Esophagus muscularis mucosa (tissue), 4 donors: ENCODE measurements at places on chromosomes 12 and 14. TPM values are rescaled to one million over a fixed set of nuclear protein-coding genes. Genes with fewer than 3 reads are reported as not detected.

DNA sequence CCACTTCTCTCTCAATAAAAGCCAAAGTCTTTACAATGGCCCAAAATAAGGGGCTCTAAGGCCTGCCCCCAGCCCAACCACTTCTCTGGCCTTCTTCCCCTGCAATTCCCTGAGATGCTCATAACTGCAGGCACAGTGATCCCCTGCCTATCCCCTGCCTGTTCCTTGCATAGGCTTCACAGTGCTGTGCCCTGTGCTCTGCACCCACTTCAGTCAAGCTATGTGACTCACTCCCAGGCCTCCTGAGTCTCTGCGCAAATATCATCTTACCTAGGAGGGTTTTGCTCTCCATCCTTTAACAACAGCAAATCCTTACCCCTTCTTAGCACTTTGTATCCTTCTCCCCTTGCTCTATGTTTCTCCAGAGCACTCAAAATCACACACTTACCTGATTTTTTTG lies 242.2 kb downstream of the MSRB3 start:
- H3K4me3 ChIP-seq = no peak overlapping the region
- no peak overlapping the region for H3K27ac ChIP-seq
- no peaks in the 10 kb centered on the region for H3K4me1 ChIP-seq

DNA sequence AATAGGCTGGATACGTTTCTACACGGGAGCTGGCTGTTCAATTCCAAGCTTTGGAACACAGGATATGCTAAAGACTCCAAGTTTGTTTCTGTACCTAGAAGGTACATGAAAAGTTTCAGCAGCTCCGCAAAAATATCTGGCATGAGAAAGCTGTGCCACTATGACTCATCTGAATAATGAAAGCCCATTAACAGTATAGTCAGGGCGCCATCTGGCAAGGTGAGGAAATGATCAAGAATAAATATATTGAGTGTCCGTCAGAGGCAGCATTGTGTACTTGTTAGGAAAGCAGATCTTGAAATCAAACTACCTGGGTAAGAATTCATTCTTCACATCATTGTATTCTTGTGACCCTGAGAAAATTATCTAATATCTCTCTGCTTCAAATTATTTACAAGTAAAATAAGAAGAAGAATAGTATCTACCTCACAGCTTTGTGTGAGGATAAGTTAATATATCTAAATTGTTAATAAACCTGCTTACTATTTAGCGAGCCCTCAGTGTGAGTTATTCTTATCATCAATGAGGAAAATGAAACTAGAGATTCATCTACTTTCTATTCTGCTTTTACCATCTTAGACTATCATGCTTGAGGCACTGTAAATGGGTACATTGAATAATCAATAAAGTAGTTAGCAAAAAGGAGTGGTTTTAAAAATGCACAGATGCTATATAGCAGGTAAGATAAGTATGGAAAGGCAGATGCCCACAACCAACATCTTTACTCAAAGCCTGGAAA lies 53.5 kb downstream of the FSCB start:
- H3K36me3 ChIP-seq = no peaks in the 10 kb centered on the region
- H3K27me3 ChIP-seq = no peaks in the 10 kb centered on the region
- no peak overlapping the region for H3K4me3 ChIP-seq
- H3K27ac ChIP-seq = no peak overlapping the region
- DNase-seq = no peak

Gene KDM5A
- 37.3 TPM for total RNA-seq

DNA sequence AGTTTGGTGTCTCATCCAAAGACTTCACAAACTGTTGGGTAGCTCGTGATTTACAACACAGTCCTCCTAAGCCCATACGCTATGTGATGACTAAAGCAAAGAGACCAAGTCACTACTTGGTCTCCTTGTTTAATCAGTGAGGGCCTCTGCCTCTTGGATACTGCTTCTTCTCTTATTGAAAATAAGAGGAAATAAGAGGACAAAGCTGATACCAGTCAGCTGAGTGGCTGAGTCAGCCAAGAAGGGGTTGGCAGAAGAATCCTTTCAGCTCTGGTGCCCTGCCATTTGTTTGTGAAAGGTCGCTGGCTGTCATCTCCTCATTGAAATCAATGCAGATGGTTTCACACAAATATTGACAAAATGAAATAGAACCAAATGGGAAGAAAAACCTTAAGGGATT lies 67.5 kb upstream of the SLC35F4 start:
- H3K27me3 ChIP-seq = no peaks in the 10 kb centered on the region
- no peak for DNase-seq
- H3K4me3 ChIP-seq = no peak overlapping the region
- no peaks in the 10 kb centered on the region for H3K4me1 ChIP-seq
- H3K27ac ChIP-seq = no peak overlapping the region

Gene HOMEZ
- 14.2 TPM for total RNA-seq

Gene TMEM233
- total RNA-seq = 0.42 TPM

Gene PMCH
- not detected for total RNA-seq

DNA sequence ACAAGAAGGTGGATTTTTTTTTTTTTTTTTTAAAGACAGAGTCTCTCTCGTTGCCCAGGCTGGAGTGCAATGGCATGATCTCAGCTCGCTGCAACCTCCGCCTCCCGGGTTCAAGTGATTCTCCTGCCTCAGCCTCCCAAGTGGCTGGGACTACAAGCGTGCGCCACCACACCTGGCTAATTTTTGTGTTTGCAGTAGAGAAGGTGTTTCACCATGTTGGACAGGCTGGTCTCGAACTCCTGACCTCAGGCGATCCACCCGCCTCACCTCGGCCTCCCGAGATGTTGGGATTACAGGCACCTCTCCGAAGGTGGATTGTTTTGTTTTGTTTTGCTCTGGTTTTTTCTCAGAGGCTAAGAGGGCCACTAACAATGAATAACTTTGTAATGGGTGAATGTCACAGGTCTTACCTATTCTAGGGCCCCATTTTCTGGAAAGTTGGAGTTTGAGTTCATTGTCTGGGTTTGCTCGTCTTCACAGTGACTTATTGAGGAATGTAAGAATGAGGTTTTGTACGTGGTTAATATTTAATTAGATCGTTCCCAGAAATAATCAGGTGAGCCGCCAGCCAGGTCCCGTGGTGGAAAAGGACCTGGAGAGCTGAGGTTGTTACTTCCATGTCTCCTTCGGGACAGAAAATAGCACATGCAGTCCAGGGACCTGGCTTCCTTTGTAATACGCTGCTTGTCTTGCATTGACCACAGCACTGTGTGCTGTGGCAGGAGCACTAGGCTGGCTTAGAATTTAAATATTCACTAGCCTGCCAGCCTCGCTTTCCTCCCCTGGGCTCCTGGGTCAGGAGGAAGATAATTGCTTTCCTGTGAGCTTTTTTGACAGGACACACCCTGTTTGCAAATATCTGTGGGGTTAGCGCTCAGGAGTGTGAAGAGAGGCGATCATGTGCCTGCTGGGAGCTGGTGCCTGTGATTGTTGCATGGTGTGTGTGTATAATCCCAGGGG lies 2.3 kb downstream of the HIP1R start:
- DNase-seq = no peak
- H3K4me3 ChIP-seq = no peak overlapping the region
- no peaks in the 10 kb centered on the region for H3K27me3 ChIP-seq
- H3K27ac ChIP-seq = no peak overlapping the region
- H3K36me3 ChIP-seq = no peaks in the 10 kb centered on the region

Gene EAPP
- 28.4 TPM for total RNA-seq

- no peak for DNase-seq
- H3K36me3 ChIP-seq = peaks cover 5% of the 10 kb centered on the region
- no peak overlapping the region for H3K27ac ChIP-seq
- peaks cover 37% of the 10 kb centered on the region for H3K4me1 ChIP-seq
- no peak overlapping the region for H3K4me3 ChIP-seq
Observed at GRCh38 chr14:103444837-103445524, 59.8 kb downstream of the MARK3 start.

Gene ACSS3
- total RNA-seq = 5.8 TPM

- H3K27me3 ChIP-seq = no peaks in the 10 kb centered on the region
- no peak for DNase-seq
- H3K36me3 ChIP-seq = no peaks in the 10 kb centered on the region
- peaks cover 21% of the 10 kb centered on the region for H3K4me1 ChIP-seq
Observed at GRCh38 chr12:31326736-31327659, 1.0 kb upstream of the SINHCAF start.

- no peaks in the 10 kb centered on the region for H3K27me3 ChIP-seq
- no peak for DNase-seq
- no peaks in the 10 kb centered on the region for H3K4me1 ChIP-seq
- H3K4me3 ChIP-seq = no peak overlapping the region
Observed at GRCh38 chr14:26963711-26964110, 365.9 kb upstream of the NOVA1 start.

Gene CLMN
- 8.7 TPM for total RNA-seq

DNA sequence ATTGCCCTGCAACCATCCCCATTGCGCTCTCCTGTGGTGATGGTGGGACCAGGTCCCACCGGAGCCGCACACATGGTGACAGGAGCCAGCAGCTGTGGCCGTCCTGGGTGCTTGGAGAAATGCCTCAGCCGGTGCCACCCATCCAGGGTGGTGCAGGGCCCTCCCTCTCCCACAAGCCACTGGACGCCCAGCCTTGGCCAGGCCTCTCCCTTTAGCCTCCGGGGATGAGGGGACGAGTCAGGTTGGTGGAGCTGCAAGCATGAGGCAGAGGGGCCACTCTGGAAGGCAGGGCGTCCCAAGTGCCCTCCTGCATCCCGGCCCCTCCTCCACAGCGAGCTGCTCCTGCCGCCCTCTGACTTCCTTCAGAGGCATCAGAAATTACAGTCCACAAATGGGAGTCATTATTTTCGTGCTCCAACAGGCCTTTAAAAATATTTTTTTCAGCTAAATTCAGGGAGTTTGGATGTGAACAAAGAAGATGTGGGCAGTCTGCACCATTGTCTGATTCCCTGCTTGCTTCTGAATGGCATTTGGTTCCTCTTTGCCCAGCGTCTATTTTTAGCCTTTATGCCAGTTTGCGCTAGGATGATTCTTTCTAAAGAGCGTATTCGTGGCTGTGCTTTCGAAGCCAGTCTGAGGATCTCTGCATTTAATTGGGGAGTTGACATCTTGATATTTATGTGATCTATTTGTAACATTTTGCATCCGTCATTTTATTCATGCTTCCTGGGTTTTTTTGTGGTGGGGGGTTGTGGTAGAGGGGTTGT lies 189.4 kb downstream of the ADGRD1 start:
- DNase-seq = no peak
- no peaks in the 10 kb centered on the region for H3K27me3 ChIP-seq
- H3K27ac ChIP-seq = no peak overlapping the region
- H3K36me3 ChIP-seq = no peaks in the 10 kb centered on the region
- no peaks in the 10 kb centered on the region for H3K4me1 ChIP-seq
